ENCODE measurements at places on chromosomes 1 and 21.

DNA sequence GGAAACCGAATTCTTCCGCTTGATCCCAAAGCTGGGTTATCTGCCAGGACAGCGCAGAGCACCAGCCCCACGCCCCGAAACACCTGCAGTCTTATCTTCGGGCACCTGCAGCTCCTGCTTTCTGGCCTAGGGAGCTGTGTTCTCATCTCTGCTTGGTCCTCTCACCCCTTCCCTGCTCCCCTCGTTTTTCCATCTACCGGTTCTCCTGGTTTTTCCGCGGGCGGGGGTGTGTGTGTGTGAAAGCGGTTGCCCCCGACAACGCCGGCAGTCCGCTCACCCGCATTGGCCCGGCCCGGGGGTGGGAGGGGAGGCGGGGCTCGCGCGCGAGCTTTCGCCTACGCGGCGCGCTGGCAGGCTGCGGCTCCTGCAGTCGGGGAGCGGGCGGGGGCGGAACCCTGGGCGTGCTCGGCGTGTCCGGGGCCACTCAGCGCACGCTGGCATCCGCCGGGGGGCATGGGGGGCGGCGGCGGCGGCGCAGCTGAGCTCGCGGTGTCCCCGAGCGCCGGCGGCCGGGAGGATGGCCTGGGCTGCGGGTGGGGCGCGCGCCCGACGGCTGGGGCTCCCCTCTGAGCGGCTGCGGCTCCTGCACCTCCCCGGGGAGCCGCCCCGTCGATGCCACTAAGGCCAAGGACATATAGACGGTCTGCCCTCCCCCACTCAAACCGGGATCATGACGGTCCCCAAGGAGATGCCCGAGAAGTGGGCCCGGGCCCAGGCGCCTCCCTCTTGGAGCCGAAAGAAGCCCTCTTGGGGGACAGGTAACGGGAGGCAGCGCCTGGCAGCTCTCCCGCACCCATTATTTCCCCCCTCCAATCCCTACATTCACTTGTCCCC, 3.2 kb downstream of the ATP8B2 start:
- peak; percentile 89 for DNase-seq

- DNase-seq, result peak; percentile 47
These were observed 30.8 kb downstream of the TRIM67 start for GRCh38 chr1:231192620-231193163.

DNA sequence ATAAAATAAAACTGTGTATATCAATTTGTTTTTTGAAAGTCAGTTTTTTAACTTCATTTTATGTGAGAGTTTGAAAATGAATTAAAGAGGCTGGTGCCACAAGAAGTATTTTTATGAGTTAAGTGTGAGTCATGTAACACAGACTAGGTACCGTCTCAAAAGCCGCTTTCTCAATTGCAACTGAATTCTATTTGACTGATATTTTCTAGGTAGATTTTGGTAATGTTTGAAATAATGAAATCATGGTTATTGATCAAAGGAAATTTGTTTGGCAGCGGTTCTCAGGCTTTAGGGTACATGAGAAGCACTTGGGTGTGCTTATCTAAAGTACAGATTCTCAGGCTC, 4.6 kb downstream of the SNX27 start:
- DNase-seq, result no peak

- DNase-seq, result no peak
These were observed 115.4 kb upstream of the ZC3H12A start for GRCh38 chr1:37358992-37359391.

- no peak for DNase-seq
These were observed 59.6 kb upstream of the ADAMTS5 start for GRCh38 chr21:27026501-27026900.

- no peak for DNase-seq
These were observed 87.4 kb downstream of the PLXNA2 start for GRCh38 chr1:208156741-208157140.

All from left colon (tissue), 2 donors.